HEK293T (cell line): ENCODE measurements at places on chromosomes 12 and 14.

DNA sequence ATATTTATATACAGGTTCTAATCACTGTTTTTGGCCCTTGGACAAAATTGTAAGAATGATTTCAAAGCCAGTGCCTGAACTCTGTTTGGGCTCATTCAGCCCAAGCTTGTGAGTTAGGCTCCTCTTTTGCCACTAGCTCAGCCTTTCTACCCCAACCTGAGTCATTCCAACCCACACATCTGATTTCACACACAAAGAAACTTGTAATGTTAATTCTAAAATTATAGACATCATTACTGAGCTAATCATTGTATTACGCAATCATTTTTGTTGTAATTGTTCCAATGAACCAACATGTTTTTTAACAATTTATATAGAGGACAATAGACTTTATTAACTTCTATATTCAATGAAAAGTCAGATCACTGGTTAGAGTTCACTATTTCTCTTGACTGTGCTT lies 441.1 kb downstream of the ETNK1 start:
- no peak for DNase-seq

DNA sequence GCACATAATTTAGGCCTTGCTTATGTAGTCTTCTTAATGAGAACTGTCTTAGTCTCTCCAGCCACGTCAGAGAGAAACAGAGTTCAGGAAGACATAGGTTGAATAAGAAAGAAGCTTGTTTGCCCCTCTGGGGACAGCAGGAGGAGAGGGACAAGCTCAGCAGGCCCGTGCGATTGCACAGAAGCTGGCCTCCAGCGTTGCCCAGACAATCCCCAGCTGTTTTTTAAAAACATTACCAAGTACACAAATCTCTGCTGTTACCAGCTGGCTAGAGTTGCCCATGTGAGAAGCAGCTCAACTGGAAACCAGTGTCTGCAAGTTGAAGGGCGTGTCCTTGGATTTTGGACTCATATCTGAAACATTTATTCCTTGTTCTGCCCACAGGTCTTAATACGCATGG lies 232.6 kb downstream of the EFCAB11 start:
- no peak for DNase-seq

- DNase-seq = no peak
These were observed 19.8 kb downstream of the XRCC3 start for GRCh38 chr14:103695296-103696069.

GRCh38 chr14:77133720-77134338 lies 7.8 kb downstream of the ZDHHC22 start:
- DNase-seq = peak; percentile 62

GRCh38 chr14:36086629-36087395 lies 89.7 kb downstream of the PTCSC3 start:
- DNase-seq = no peak

DNA sequence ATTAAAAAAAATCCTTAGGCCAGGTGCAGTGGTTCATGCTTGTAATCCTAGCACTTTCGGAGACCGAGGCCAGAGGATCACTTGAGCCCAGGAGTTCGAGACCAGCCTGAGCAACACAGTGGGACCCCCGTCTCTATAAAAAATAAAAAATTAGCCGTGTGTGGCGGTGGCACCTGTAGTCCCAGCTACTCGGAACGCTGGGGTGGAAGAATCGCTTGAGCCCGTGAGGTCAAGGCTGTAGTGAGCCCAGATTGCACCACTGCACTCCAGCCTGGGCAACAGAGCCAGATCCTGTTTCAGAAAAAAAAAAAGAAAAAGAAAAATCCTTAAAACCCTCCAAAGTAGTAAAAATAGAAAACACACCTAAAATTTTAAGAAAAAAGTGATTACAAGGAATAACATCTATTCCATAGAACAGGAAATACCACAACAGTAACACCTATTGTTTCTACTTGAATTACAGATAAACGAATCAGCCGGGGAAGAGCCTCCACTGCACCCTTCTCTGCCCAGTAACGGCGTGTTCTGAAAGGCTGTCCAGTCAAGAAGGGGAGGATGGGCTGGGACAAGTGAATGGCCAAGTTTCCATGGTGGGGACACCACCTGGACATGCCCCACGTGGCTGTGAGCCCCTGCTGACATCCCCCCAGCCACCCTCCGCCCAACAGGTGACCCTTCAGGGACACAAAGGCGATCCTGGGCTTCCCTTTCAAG lies 17.8 kb downstream of the POLE start:
- no peak for DNase-seq

- no peak for DNase-seq
These were observed 191.3 kb downstream of the SYT10 start for GRCh38 chr12:33248364-33248763.

GRCh38 chr12:21828136-21828775 lies 53.8 kb upstream of the KCNJ8 start:
- DNase-seq = no peak

GRCh38 chr12:5232291-5232690 lies 188.6 kb downstream of the KCNA5 start:
- no peak for DNase-seq

DNA sequence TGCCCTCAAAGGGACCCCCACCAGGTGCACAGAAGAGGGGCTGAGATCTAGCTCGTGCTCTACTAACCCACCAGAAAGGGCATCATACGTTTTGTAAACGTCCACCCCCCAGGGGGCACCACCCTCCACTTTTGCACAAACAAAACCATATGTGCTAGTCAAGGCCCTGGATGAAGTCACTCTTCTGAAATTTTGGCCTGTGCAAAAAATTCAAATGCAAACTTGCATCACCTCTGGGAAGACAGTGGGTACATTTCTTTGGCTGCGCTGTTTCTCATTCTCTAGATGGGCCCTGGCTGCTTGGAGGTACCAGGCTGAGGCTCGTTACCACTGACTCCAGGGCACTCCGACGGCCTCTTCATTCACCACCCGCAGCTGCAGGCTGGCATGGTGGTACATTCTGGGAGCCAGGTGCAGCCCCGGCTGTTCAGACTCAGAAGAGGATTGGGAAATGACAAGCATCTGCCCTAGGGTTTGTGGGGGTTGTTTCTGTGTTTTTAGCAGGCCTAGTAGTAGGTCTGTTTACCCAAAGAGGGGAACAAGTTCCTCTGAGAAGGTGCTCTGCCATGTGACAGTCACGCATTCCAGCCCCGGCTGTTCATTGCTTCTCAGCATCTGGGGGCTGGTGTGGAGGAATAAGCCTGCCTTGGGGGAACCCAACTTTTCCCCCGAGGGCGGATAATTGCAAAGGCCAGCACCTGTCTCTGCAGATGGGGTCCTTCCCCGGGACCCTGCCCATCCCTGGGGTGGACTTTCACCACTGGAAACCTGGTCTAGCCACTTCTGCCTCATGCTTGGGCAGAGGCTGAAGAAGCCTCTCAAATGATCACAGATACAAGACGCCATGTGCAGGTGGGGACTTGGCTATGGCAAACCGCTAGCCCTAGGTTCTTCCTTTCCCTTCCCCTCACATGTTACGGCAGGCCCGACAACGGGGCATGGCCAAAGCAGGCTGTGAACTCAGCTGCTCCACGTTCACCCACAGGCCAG lies 147.6 kb downstream of the DPF3 start:
- DNase-seq = no peak

DNA sequence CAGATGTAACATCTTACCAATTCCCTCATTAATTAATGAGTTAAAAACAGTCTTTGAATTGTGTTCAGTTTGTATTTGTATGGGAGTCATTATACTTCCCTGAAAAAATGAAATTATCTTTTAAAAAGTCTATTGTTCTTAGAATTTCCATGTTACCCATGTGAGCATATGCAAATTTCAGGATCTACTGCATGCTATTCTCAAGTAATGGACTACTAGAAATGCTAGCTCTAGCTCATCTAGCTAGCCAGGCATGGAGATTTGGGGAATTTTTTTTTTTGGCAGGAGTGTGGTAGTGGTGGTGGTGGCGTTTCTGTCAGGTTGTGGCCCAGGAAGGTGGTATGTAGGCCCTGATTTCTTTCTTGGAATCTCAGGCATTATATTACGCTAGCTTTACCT lies 218.4 kb downstream of the AEBP2 start:
- DNase-seq = no peak

DNA sequence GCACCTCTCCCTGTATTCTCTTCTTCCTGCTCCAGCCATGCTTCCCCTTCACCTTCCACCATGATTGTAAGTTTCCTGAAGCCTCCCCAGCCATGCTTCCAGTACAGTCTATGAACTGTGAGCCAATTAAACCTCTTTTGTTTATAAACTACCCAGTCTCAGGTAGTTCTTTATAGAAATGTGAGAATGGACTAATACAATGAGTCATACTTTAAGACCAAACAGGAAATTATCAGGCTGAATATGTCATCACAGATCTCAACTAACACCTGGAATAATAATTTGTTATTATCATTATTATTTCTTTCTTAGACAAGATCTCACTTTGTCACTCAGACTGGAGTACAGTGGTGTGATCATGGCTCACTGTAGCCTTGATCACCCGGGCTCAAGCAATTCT lies 85.4 kb downstream of the KCNMB4 start:
- no peak for DNase-seq

GRCh38 chr14:68824517-68825347 lies 31.9 kb upstream of the ZFP36L1 start:
- DNase-seq = peak; percentile 91

DNA sequence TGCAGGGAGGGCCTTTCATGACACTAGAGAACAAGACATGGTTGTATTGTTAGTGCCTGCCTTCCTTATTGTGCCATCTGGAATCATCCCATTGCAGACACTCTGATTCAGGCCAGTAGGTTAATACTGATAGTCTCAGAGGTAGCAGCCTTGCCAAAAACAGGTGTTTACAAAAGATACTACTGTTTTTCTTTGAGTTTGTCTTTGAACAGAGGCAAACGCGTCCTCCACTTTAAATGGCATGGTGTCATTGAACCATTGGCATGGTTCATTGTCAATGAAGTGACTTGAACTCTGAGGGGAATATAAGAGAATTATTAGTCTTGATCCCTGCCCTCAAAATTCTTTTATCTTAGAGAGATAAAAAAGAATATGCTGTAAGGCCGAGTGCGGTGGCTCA lies 4.2 kb downstream of the FNTB start:
- no peak for DNase-seq

- peak; percentile 21 for DNase-seq
These were observed 42.8 kb downstream of the STXBP6 start for GRCh38 chr14:25006961-25007795.

- DNase-seq = no peak
These were observed 12.6 kb downstream of the RCOR1 start for GRCh38 chr14:102605029-102605428.
